ENCODE measurements at places on chromosomes 11 and 22.

- no peak for DNase-seq
These were observed 1.8 kb downstream of the MS4A4A start for GRCh38 chr11:60282286-60282685.

DNA sequence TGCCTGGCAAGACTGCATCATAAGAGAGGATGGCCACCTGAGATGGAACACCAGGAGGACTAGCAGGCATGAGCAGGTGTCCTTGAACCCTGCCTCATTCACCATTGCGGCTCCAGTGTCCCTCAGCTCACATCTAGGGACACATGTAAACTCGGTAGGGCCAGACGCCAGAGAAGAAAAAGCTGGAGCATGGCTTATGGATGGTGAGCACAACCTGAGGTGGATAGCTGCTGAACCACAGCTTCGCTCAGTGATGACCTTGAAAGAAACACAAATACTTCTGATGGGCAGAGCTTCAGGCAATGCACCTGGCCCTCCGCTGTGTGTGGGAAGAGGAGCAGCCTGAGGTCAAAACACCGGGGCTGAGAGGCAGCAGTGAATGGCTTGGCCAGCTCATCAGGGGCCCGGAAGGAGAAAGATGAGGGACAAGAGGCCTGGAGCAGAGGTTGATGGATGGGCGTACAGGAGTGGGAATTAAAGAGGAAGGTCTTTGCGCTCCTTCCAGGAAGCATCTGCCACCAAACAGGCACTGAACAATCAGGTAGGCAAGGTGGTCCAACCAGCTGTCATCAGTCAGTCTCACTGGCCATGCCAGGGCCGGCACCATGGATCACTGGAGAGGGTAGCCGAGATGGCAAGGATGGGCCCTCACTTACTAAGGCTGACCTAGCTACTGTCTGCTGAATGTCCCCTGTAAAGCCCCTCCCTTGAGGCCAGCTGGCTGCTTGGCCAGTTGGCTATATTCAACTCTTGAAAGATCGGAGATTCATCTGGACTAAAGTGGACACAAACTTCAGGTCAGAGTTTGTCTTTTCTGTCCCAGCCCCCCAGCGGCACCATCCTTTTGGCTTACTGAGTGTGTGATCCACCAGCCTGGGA is 89.7 kb downstream of the MYEOV start:
- DNase-seq: no peak

GRCh38 chr22:31879585-31879984 is 64.8 kb upstream of the YWHAH start:
- DNase-seq: no peak

GRCh38 chr11:7154881-7155361 is 66.1 kb downstream of the RBMXL2 start:
- no peak for DNase-seq

DNA sequence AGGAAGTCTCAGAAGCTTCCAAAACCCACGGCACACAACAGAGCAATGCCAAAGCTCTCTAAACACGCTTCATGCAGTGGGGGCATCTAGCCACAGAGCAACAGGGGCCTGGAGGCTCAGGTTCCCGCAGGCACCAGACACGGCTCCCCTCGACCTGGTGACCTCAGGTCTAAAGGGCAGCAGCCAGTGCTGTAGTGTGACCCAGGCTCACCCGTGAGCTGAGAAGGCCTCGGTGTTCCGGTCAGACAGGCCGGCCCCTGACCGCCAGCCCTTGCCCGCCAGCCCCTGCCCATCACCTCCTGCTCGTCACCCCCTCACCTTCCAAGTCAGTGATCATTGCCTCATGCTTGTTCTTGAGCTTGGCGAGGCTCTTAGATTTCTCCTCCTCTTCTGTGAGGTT is 45.7 kb downstream of the APOL1 start:
- DNase-seq: no peak

DNA sequence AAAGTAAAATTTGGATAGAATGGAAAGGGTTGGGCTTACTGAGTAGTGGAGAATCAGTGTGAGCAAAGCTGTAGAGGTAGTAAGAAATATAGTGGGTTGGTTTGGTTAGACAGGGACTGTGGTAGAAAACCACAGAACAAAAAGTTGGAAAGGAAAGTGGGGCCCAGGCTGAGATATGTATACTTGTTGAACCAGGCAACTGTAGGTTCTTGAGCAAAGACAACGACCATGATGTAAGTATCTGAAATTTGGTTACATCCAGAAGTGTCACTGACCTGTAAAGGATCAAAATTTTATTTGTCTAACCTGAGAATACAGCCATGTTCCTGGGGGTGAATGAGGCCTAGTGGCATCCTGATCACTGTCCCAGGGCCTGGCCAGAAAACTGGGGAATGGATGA is 114.1 kb downstream of the STIM1 start:
- no peak for DNase-seq

GRCh38 chr22:19607192-19608002 is 83.2 kb upstream of the CLDN5 start:
- no peak for DNase-seq

GRCh38 chr11:16242806-16243205 is 113.5 kb downstream of the SOX6 start:
- no peak for DNase-seq

- DNase-seq: no peak
These were observed 1354.0 kb upstream of the RAG2 start for GRCh38 chr11:37951996-37952395.

DNA sequence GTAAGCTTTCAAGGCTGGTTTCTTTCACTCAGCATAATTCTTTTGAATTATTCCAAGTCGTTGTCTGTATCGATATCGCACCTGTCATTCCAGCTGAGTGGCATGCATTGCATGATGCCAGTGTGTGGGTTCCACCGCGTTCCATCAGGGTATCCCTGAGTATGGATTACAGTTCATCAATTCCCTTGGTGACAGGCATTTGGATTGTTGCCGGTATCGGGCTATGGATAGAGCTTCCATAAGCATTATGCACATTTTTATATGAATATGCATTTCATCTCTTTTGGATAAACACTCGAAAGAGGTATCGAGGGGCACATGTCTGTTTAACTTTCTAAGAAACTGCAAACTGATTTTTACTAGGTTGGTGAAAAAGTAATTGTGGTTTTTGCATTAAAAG is 698.8 kb downstream of the BRD1 start:
- no peak for DNase-seq

DNA sequence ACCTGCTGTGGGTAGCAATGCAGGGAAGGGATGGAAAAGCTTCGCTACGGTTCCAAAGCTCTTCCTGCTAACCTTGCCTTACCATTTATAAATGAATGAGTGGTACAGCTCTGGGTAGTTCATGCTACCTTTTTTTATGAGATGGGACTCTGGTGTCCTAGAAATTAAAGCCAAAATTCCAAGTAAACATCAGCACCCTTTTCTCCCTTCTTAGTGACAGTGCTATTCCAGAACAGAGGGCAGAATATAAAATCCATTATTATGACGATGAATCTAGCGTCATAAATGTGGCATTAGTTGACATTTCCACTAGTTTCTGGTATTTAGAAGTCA is 447 bp upstream of the SVIP start:
- DNase-seq: no peak

- no peak for DNase-seq
These were observed 5.6 kb downstream of the PNPLA5 start for GRCh38 chr22:43886231-43886630.

DNA sequence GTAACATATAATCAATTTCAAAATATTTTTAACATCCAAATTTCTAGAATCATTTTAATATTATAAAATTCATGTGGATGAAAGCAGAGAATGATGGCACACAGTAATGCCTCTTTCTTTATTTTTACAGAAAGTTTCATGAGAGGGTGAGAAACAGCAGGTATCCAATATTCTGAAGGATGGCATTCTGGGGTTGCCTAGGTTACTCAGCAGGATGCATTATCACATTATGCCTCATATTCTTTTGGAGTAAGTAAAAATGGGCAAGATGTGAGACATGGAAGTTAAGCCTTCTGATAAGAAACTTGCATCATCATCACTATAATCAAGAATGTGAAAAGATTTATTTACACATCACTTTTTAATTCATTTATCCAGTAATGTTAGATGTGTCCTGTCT is 148.7 kb upstream of the PGR start:
- no peak for DNase-seq

DNA sequence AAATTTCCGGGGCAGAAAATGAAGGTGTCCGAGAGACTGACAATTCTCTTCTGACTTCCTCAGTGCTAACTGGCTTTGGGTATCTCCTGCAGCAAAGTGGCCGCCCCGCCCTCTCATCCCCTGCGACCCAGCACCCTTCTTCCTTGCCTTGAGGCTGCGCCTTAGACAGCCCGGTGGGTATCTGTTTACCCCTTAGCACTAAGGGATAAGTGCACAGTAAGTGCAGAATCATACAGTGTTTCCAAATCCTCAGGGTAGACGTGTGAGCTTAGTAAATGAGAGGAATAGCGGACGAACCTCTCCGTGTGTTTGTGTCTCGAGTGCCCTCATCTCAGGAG is 368 bp upstream of the CHORDC1 start:
- no peak for DNase-seq

DNA sequence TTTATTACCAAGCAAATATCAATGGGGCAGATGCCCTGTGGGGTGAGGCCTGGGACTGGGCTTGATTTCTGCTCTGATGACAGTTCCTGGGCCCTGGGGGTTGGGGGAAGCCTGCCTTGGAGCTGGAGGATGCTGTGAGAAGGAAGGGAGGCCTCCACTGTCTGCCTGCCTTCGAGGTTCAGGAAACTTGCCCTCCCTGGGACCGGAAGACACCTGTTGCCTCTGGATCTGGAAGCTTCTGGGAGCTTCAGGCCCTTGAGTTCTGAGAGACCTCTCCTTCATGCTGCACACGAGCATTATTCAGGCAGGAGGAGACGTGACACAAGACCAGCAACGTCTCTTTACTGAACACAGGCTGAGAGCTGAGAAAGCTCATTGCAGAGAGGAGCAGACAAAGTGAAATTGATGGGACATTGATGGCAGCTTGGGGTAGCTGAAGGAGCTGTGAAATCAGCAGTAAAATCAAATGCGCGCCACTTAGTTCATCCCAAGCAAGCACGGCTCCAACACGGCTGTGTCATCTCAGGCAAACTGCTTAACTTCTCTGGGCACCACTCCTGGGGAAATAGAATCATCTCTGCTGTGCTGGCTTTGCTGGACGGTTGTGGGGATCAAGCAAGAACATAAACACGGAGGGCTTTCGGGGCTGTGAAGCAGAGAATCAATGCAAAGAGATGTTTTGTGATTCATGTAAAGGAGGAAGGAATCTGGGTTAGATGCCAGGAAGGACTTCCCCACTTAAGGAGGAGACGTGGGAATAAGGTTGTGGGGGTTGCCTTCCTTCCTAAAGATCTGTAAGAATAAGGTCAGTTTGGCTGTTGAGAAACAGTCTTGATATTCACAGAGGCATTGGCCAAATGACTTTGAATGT is 64.5 kb downstream of the TP53I11 start:
- no peak for DNase-seq

GRCh38 chr11:17603056-17603825 is 56.2 kb downstream of the OTOG start:
- DNase-seq: no peak

Data from activated gamma-delta T cell (primary cell).